ENCODE measurements at places on chromosomes 12 and 14. TPM values are rescaled to one million over a fixed set of nuclear protein-coding genes. Genes with fewer than 3 reads are reported as not detected.

FAR2 gene
- 73.2 TPM for total RNA-seq

WSCD2 gene
- total RNA-seq: 0.87 TPM

CIROP gene
- total RNA-seq: not detected

SLC39A2 gene
- total RNA-seq: 0.61 TPM

PLEKHD1 gene
- 0.14 TPM for total RNA-seq

IFNG-AS1 gene
- not detected for total RNA-seq
